ENCODE measurements at places on chromosomes 7 and 10.

- DNase-seq: no peak
Observed at GRCh38 chr7:114835861-114836260, 86.0 kb upstream of the MDFIC start.

GRCh38 chr10:110241841-110242240, 34.4 kb downstream of the MXI1 start:
- no peak for DNase-seq

DNA sequence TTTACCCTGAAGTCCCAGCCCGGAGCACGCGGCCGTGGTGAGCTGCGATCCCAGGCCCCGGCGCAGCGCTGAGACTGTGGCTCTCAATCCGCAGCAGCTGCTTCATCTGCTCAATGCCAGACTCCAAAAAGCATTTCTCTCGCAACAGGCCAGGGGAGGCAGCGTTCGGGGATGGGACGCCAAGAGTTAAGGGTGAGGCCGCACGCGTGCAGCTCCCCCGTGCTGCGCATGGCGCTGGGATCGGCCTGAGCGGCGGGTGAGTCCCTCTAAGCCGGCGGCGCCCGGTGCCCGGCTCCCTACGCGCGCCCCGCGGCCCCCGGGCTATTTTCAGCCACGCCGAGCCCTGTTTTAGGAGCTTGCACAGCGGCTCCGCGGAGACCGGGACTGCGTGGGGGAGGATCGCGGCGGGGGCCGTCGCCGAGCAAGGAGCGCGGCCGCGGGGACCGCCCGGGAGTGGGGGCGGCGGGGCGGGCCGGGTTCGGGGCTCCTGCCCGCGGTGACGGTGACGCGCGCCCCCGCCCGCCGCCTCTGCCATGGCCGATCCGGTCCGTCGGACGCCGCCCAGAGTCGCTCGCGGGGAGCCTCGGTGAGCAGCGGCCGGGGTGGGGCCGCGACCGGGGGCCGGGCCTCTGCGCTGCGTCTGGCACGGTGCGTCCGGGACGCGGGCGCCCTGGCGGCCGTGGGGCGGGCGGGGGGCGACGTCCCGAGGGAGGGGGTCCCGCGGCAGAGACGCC, 29.4 kb upstream of the JAKMIP3 start:
- DNase-seq: peak; percentile 44

DNA sequence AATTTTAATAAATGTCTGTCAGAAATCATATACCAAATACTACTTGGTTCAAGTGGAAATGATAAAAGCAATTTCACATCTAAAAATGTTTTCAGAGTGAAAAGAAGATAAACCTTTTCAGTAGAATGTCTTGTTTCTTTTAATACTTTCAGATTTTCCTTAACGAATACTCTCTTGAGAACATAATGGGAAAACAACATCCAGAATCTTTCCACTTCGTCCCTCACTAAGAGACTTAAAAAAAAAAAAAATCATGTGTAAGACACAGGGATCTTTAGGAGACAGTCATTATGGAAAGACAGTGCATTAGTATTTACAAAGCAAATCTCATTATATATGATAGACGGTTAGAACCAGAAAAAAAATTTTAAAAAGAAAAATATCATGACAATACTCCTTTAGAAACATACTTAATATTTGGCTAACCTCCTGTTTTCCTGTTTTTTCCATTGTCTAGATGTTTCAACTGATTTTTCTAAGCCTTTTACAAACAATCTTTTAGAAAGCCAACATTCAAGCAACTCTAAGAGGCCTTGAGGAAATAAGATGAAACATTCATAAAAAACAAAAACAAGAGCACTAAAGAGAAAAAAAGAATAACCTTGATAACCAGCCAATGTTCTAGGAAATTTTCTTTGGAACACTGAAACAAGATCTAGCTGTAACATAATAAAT, 339.9 kb upstream of the LRRN3 start:
- DNase-seq: no peak

- peak; percentile 13 for DNase-seq
Observed at GRCh38 chr10:5291501-5292195, 73.1 kb upstream of the UCN3 start.

DNA sequence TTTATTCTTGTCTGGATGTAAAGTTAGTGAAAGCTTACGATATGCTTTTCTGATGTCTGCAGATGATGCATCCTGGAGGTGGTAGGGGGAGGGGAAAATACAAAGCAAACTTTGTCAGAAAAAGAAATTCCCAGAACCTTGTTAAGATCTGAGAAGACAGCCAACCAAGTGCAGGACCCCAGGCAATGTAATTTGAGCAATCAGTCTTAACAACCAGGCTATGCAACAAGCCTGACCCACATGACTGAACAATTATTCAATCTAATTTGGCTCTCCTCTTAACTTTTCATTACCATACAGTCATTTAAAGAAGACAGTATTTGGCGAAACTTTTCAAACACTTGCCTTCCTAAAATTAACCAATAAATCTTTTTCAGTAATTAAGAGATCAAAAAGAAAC, 74.5 kb downstream of the DNAJC1 start:
- DNase-seq: peak; percentile 60

GRCh38 chr10:92756201-92757065, 66.7 kb downstream of the HHEX start:
- no peak for DNase-seq

GRCh38 chr10:130686689-130687300, 550.6 kb downstream of the GLRX3 start:
- peak; percentile 1 for DNase-seq

DNA sequence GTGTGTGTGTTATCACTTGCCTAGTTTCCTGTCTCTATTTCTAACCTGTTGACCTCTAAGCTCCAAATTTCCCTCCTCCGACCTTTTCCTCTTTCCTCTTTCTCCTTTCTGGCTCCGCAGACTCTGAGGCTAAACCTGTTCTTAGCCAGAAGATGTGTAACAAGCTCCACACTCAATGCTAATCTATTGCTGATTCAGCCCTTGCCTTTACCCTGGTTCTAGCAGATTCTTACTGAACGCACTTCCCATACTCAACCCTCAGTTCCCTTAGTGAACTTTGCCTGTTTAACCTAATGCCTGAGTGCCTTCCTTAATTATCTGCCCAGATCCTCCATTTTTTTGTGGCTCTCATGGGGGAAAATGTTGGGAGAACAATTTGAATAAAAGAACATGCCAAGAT, 30.0 kb upstream of the SGMS1 start:
- DNase-seq: no peak

DNA sequence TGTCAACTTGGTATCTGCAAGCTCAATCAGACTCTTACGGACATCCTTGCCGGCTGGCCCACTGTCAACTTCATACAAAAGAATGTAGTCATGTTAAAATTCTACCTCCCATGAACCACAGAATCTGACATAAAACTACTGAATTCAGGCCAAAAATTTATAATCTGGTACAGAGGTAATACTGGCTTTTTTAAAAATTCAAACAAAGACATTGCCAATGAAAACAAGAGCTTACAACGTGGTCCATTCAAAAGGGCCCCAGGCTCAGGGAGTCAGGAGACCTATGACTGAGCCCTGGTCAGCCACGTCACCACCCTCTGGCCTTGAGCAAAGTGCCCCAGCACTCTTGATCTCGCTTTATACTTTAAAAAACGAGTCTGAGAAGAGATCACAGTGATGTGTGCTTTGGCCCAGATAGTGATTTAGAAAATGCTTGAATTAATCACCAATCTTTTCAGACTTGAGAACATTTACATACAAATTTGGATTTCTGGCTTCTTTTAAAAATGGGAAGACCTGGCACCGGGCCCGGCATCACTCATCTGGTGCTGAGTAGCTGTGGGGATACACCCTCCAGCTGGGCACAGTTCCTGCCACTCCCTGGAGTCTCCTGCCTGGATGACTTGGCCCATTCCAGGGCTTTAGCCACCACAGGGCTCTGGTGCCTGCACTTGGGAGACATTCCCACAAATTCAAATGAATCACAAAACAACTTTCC, 94.1 kb downstream of the PIP4K2A start:
- peak; percentile 93 for DNase-seq

GRCh38 chr10:44105696-44106095, 279.2 kb downstream of the CXCL12 start:
- DNase-seq: no peak

DNA sequence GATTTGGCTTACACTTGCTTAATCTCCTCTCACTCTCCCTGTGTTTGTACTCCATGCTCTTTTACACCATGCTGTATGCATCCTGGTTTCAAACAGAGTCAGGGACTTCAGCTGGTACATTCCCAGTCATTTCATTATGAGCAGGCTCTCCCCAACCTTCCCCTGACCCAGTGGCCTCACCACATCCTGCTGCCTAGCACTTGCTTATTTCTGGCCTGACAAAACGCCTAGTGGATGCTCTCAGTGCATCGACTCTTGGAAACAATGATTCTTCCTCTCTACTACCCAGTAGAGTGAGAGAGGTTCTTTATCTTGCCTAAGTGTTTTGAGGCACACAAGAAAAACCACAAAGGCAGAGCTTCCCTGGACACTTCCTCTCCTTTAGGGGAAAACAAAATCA, 63.4 kb downstream of the CAV1 start:
- DNase-seq: peak; percentile 64

DNA sequence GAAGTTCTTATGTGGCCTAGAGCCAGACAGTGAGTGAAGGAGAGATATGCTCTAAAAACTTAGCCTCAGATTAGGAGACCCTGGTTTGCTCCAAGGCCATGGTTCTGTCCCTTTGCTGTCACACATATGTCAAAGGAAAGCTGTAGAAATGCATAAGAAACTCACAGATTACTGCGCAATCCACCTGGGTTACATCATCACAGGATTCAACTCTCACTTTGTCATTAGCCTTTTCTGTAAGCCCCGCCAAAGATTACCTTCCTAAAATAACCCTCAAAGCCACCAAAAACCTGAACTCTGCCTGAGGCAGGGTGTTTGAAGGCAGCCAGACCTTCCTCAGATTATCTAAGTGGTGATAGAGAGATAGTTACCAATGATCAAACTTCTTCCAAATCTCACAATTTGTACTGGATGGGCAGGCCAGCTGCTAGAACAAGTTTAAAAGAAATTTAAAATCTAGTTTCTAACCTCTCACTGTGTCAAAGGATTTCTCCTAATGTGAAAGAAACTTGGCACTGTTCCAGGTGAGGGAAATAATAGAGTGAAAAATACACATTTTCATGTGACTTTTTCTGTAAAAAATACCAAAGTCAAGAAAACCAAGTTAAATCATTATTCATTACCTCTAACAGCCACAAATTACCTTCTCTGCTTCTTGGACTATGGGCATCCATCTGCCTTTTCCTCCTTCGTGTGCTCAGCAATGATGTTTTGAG, 567.2 kb downstream of the SUGCT start:
- no peak for DNase-seq

DNA sequence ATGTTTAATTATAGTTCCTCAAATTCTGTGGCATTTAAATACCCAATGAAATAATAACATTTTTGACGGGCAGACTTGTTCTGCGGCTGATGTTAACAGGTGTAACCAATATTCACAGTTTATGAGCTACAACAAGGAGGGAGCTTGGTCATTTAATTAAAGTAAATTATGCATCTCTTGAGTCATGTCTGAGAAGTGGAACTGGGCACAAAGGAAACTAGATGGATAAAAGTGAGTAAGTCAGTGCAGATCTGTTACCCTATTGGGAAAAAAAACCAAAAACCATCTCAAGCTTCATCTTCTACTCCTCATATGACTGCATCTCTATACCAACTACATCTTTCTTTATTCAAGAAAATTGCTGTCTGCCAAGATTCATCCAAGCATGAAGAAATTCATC, 24.0 kb downstream of the ANKRD22 start:
- DNase-seq: no peak

DNA sequence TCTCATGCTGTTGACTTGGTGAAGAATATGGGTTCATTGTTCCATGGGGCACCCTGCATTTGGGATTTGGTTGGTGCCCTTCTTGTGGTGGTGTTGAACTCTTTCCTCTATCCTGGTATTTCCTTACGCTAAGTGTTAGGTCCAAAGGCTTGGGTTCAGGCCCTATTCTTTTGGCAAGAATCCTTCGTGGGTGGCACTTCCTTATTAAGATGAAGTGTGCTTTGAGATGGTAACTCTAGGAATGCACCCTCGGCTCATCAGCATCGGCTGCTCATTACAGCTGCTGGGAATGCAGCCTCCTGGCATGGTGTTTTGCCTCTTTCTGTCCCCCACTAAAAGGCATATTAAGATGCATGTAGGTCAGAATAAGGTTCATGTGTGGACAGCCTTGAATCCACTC, 380.7 kb downstream of the RPS24 start:
- no peak for DNase-seq

DNA sequence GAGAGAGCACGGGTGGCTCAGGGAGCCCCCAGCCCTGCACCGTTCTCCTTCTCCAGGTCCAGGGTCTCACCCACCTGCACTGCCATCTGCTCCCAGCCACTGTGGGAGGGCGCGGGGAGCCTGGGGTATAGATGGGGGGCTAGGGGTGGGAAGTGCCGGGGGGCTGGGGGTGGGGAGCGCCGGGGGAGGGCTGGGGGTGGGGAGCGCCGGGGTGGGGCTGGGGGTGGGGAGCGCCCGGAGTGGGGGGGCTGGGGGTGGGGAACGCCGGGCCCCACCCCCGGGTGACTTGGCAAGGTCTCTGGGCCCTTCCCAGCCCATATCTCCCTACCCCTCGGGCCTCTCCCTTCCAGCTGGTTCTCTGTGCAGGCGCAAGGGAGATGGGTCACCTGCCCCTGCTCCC, at the start of gene GRIFIN:
Gene GRIFIN, minus strand, starts transcription at position 101 of the 400 bp plus-strand sequence. Its CDS starts 15 bp downstream, at position 86.
- DNase-seq: no peak

DNA sequence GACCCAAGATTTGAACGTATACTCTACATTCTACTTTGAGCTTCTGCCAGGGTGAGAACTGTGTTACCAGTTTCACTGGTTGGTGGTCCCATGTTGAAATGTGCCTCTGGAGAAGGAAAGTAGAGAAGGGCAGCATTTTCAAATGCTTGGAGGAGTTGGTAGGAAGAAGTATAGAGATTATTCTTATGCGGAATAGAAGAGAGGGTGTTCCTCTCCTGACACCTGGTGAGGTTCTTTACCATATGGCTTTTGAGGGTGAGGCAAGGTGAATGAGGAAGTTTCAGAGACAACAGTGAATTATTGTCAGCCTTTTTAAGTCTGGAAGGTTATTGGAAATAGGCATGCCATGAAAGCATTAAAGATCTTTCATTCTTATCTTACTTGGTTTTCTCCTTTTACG, 34.3 kb downstream of the R3HCC1L start:
- no peak for DNase-seq
